T-helper 22 cell (primary cell): ENCODE measurements at places on chromosomes 2 and 18.

- no peak for DNase-seq
Observed at GRCh38 chr2:235054475-235054874, 102.7 kb downstream of the SH3BP4 start.

DNA sequence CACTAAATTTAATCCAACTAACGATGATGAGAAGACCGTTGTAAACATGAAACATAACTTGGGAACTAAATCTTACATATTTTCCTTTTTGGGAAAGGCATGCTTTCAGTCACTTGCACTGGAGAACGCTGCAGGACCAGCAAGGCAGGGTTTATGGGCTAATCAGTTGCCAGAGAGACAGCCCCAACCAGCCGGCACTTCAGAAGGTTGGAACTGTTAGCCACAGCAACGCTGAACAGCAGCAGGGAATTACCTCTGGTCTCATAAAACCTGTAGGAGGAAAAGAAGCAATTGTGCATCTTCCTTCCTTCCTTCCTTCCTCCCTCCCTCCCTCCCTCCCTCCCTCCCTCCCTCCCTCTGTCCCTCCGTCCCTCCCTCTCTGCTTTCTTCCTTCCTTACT lies 33.9 kb upstream of the SIX2 start:
- DNase-seq = no peak

DNA sequence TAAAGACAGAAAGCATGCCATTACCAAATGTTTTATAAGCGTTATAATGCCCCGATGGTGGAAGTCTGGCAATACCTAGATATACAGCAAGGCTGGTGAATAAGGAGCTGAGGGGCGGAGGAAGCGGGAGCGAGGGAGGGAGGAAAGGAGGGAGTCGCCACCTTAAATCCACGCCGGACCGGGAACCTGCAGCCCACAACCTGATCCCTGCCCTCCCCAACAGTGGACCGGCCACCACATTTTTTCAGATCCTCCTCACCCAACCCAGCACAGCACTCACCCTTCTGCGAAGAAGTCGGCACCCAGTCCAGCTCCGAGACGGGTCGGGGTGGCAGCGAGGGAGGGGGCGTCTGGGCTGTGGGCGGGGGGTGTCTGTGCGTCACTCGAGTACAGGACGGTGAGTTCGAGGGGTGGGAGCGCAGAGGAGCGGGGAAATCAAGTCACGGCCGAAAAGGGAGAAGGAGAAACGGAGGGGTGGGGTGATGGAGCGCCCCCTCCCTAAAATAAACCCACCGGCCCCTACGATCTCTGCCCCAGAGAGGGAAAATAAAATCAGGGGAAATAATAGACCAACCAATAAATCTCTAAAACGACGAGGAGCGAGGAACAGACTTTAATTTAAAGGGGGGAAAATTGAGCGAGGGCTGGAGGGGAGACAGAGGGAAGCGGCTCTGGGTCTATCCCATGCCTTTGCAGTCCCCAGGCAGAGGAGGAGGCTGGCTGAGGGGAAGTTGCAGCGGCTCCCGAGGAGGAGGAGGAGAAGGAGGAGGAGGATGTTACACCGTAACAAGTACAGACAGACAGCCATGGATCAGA lies 96.5 kb upstream of the SERTAD2 start:
- DNase-seq = peak; percentile 8

DNA sequence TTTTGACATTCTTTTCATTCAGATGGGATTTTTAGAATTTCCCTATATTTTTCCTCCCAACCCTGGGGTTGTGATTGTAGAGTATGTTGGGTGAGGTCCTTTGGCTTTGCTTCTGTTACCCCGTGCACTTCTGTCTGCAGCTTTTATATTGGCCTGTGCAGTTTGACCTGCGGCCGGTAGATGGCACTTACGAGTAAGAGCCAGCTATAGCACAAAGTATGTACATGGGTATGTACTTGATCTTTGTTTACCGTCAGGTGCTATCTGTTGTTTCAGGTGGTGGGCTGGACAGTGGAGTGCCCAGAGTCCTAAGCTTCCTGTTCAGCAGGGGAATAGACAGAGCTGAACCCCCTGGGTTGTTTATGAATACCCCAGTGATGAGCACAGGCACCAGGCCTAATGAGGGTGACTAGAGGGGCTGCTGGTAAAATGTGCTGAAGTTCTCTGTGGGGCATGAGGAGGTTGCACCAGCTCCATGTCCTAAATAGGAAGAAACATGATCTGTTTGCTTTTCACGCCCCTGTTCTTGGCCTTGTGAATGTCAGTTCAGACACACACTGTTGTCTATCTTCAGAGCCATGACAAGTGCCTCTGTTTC lies 58.9 kb upstream of the THUMPD2 start:
- no peak for DNase-seq

DNA sequence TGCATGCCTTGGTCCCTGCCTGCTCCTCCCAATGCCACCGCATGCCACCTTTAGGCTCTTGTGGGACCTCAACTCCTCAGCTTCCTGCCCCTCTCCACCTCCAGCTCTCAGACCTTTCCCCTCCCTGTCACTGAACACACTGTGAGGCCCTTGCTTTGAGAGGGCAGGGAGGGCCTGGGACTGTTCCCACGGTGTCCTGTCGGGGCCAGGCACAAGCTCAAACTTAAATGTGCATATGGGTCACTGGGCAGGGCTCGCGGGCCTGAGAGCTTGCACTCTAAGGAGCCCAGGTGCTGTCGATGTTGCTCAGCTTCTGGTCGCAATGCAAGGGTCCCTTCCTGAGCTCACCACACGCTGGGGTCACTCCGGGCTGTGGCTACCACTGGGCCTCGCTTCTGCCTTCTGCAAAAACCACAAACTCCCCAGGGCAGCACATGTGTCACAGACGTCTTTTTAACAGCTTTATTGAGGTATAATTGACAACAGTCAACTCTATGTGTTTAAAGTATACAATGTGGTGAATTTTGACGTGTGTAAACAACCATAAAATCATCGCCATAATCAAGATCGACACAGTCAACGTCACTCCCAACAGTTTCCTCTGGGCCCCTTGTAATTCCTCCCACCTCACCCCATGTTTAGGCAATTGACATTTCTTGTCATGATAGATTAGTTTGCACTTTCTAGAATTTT lies 11.9 kb upstream of the B3GNT7 start:
- no peak for DNase-seq

DNA sequence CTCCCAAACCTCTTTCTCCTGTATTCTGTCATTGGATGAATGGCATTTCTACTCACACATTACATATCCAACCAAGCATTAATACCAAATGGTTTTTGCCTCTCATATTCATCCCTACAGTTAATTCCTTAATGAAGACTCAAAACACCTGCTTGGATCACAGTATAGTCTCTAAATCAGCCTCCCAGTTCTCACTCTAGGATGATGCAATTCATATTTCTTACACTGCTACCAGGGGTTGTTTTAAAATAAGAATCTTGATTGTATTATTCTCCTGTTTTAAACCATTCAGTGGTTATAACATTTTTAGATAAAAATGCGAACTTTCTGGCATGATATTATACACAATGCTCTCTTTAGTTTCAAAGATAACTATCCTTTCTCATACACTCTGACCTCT lies 281.4 kb upstream of the ZEB2 start:
- no peak for DNase-seq
